CMK (cell line): ENCODE measurements at places on chromosomes 12 and 14.

DNA sequence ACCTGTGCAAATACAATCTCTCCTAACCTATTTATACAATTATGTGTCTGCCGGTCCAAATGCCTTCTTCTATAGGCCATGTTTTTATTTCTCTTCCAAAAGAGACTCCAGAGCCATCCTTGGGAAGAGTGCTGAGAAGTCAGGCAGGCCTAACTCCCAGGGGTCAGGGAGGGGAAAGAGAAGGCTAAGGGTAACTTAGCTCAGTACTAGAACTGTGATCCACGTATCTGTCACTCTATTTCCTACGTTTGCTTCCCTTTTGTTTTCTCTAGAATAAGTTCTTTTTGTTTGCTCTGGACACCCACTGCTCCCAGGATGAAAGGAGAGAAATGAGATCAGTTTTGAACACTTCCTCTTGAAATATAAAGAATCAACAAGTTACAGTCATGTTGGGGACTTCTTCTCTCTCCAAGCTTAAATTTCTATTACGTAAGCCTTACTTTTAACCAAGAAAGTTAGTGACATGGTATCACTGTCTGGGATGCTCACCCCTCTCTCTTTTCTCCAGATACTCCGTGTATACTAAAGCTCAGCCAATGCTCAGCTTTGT lies 79.2 kb downstream of the DAD1 start:
- no peak for DNase-seq

- no peak for DNase-seq
Observed at GRCh38 chr12:89353188-89353822, 1.0 kb upstream of the DUSP6 start.

DNA sequence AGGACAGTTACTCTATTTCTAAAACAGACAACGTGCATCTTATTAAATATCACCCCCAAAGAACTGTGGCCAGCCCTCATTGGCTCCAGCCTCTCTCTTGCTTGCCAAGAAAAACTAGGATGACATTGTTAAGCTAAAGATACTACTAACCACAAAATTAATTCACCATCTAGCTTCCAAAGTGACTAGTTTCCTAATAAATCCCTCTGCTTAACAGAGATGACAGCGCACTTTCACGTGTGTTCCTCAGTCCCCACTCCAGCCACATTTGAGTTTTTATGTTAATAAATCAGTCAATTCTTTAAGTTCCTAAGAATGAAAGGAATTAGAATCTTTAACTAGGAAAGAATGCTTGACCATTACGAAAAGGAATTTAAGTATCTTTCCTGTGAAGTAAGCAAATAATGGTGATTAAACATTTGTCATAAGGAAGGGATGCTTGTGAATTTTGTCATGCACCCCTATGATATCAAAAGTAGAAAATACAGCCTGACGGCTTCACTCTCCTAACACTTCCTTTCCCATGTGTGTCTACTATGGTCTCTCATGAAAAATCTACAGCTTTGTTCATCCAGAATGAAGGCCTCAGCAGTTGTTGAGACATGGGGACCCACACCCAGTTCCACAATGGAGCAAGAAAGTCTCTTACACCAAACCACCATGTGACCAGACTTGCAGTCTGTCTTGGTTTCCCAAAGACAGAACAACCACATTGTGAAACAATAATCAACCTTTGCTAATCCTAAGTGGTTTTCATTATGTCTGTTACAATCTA lies 8.1 kb downstream of the CORO1C start:
- DNase-seq, result no peak

DNA sequence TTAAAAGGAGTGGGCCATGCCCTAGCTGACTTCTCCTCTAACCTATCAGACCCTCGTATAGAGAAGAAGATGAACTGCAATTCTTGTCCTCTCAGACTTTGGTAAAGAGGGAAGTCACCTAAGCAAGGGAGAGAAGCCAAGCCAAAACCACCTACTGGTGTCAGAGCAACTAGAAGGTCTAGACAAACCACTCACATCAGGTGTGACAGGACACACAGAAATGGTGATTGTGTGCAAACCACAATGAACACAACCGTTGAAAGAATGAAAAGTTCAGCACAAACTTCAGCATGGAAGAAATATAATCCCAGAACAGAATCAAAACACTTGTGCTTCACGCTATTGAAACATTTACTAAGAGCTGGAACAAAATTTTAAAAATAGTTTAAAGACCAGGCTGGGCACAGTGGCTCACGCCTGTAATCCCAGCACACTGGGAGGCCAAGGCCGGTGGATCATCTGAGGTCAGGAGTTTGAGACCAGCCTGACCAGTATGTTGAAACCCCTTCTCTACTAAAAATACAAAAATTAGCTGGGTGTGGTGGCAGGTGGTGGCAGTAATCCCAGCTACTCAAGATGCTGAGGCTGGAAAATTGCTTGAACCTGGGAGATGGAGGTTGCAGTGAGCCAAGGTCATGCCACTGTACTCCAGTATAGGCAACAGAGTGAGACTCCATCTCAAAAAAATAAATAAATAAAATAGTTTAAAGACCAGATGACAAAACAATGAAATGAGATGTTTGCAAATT lies 56.2 kb upstream of the NTF3 start:
- no peak for DNase-seq

- no peak for DNase-seq
Observed at GRCh38 chr14:24392325-24393091, 6.3 kb upstream of the NYNRIN start.

DNA sequence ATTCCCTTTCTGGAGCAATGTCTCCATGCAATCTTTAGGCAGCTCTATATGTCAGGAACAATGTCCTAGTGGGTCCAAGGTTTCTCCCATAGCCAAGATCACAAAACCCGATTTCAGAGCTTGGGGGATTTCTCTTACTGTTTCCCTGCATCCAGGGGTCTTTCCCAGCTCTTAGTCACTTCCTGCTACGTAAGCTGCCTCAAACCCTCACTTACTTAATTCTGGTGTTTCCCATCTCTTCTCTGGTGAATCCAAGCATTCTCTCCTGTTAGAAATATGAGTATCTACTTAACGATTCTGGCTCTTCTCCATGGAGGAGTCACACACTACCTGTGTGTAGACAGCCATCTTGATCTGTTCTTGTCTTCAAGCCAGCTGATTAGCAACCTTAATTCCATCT lies 80.0 kb downstream of the IFNG-AS1 start:
- DNase-seq, result no peak

- DNase-seq, result no peak
Observed at GRCh38 chr12:58491306-58491705, 429.0 kb downstream of the LRIG3 start.
